ENCODE measurements at places on chromosomes 5 and 9.

GRCh38 chr9:37925786-37926736 is 22.1 kb upstream of the SLC25A51 start:
- peaks cover 19% of the 10 kb centered on the region for H3K4me1 ChIP-seq
- H3K36me3 ChIP-seq, result no peaks in the 10 kb centered on the region
- no peaks in the 10 kb centered on the region for H3K27me3 ChIP-seq
- H3K4me3 ChIP-seq, result no peak overlapping the region
- no peak for DNase-seq
- H3K27ac ChIP-seq, result no peak overlapping the region

GRCh38 chr5:1162751-1163150 is 38.6 kb upstream of the SLC6A19 start:
- H3K27me3 ChIP-seq, result no peaks in the 10 kb centered on the region
- H3K4me3 ChIP-seq, result no peak overlapping the region
- no peaks in the 10 kb centered on the region for H3K36me3 ChIP-seq
- DNase-seq, result no peak

GRCh38 chr5:118466418-118466817 is 521.9 kb downstream of the DTWD2 start:
- no peaks in the 10 kb centered on the region for H3K36me3 ChIP-seq
- H3K4me1 ChIP-seq, result no peaks in the 10 kb centered on the region
- no peak overlapping the region for H3K27ac ChIP-seq
- no peaks in the 10 kb centered on the region for H3K27me3 ChIP-seq

DNA sequence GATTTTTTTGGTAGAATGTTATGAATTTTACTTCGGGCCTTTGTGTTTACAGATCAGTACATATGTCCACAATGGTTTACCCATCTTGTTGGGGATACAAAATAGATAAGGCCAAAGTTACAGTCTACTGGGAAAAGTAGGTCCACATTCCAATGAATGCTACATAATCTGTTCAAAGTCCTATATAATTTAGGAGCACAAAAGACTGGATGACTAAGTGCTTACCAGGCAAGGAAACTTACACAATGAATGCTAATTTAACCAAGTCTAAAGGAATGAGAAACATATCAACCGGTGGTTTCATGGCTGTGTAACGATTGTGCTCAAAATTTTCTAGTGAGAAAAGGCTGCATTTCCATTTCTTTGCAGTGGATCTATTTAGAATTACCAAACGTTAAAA is 97.4 kb upstream of the TRPM3 start:
- no peak overlapping the region for H3K4me3 ChIP-seq
- H3K27me3 ChIP-seq, result no peaks in the 10 kb centered on the region
- no peaks in the 10 kb centered on the region for H3K36me3 ChIP-seq
- H3K4me1 ChIP-seq, result no peaks in the 10 kb centered on the region
